ENCODE measurements at places on chromosomes 11 and 22.

DNA sequence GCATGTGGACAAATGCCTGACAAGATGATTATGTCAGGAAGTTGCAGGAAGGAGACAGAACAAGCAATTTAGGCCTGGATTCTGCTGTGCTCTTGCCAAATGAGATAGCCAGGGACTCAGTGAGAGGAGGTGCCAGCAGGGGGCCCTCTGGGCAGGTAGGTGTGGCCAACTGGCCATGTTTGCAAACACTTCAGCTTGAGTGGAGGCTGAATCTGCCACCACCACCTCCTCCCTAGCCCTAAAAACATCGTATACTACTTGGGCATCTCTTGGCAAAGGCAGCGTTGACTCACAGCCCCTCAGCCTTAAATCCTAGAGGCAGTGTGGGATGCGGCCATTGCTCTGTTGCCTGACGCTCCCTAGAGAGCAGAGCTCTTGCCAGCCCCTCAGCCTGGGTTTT lies 95.1 kb upstream of the PLET1 start:
- DNase-seq: peak; percentile 47

DNA sequence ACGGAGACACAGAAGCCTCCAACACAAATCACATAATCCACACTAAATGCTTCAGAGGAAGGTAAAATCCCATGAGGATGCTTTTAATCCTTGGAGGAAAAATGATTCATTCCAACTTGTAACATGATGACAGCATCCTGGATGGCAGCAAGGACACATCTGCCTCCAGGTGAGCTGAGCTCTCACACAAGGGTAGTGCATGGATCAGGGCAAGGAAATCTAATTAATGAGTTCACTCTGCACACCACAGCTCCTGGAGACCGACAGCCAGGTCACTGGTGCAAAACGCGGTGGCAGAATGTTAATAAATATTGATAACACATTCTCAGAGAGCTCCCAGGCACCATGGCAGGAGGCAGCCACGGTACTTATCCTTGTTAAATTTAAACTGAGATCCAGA lies 40.3 kb upstream of the CYP2D6 start:
- no peak for DNase-seq

- DNase-seq: no peak
Observed at GRCh38 chr11:2670541-2671100, 29.2 kb downstream of the KCNQ1OT1 start.

GRCh38 chr22:43535741-43536140 lies 123.9 kb downstream of the MPPED1 start:
- no peak for DNase-seq

GRCh38 chr22:23859201-23859600 lies 1.5 kb downstream of the SLC2A11 start:
- DNase-seq: no peak

GRCh38 chr22:27596133-27596870 lies 205.3 kb downstream of the MN1 start:
- DNase-seq: no peak

DNA sequence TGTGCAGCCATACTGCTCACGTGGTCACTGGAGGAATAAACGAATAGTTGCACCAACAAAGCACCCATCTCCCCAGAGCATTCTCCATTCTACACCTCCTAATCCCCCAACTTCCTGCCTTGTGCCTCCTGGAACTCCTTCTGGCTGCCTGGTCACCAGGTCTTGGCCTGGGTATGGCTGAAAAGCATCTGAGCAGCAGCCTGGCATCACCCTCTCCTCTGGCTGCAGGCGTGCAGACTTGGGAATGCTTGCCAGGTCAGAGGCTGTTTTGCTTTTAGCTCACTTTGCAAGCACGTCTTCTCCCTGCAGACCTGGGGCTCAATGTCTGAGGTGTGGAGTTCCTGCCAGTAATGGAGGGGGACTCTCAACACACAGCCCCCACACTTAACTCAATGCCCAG lies 33.3 kb upstream of the KCNJ11 start:
- no peak for DNase-seq

All from HEK293T (cell line).